ENCODE measurements at places on chromosomes 6 and 20.

- ATAC-seq, result no peak
Measured at GRCh38 chr6:7500752-7501282, 40.7 kb upstream of the DSP start.

DNA sequence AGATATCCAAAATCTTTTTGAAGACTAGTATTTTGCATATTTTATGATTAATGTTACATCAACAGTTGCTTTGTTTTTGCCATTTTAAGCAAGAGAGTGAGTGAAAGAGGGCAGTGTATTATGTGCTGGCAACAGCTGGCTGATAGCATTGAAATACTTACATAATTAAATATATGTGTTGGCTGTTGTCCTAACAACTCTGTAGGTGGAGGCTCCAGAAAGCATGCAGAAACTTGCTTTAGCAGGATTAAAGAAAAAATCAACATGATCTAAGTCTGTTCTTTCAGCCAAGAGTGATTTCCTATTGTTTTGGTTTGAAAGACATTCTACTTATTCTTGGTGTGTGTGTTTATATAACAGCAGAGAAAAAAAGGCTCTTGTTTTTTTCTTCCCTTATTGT lies 127.5 kb downstream of the CDKAL1 start:
- peak; percentile 98 for ATAC-seq

DNA sequence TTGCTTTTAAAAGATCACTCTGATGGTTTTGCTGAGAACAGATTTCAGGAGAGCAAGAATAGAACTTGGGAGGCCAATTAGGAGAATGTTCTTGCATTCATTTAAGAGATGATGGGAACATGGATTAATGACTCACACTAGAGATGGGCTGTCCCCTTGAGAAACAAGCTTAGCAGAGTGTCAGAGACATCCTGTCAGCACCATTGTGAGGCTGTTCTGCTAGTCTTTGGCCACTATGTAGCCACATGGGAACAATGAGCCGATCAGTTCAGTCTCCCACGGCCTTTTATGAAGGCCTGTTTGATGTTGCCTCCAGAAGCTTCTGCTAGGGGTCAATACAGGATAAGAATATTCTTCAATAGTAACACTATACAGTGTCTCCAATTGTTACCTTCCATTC lies 113.0 kb upstream of the EYA4 start:
- no peak for ATAC-seq

DNA sequence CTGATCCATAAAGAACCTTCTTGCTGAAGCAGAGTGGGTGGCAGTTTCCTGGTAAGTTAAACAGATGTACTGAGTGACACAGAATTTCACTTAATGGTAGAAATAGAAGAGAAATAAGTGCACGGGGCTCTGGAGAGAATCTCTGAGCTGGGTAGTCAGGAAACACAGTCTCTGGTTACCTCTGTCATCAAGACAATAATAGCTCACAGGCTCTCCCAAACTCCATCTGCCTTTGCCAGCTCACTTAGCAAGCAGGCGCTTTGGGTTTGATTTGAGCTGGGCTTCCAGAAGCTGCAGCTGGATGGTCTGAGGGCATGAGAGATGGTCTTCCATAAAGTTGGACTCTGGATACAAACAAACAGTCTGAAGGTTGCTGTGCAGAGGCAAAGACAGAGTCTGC lies 39.6 kb upstream of the PRSS35 start:
- ATAC-seq, result no peak

- ATAC-seq, result no peak
Measured at GRCh38 chr6:165274611-165275010, 34.8 kb downstream of the C6orf118 start.

GRCh38 chr6:165689699-165690098 lies 26.7 kb upstream of the PDE10A start:
- no peak for ATAC-seq

DNA sequence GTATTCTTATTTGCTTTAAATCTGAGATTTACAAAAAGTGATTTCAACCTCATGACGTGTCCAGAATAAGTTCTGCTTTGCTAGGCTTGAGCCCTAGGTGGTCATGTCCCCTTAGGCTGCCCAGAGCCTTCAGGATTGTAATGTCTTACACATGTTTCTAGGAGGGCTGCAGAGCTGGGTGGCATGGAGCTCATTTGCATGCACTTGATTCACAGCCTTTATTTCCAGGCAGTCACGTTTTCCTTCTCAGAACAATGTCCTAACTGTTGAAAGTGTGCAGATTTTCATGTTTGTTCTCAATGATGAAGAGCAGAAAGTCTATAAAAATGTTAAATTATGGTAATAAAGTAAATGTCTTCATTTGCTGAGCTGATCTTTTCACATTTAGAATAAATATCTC lies 448.6 kb upstream of the SOX4 start:
- ATAC-seq, result peak; percentile 89

Data from motor neuron (in vitro differentiated cells).